Right forelimb (tissue), 1 donor: ENCODE measurements at places on chromosomes 13 and 19.

DNA sequence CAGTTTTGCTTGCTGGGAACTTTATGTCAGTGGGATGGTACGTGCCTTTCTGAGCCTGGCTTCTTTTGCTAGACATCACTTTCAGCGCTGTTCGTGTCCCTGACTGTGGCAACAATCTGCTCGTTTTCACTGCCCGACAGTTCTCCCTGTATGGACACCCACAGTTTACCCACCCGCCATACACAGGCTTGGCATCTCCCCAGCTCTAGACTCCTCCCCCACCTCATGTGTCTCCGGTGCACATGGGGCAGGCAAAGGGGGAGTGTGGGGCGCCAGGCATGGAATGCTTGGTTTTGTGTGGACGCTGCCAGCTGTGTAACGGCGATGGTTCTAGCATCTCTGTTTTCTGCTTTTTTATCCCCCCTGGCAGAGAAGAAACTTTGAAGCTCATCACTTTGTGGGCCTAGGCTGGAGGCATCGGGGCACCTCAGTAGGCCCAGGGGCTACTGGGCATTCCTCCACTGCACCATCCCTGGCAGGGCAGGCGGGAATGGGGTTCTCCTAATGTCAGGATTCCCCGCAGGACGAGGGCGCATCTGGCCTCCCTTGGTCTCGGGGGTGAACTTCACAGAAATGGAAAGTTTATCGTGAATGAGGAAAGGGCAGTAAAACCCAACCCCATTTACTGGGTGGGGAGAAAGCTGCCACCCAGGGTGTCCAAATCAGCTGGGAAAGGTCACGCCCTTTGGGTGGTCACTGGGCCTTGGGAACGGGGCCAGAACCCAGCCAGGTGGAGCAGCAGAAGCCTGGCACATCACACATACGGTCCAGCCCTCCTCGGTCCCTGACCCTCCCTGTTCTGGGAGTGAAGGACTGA, 60.8 kb downstream of the CEBPG start:
- peak; percentile 35 for DNase-seq

- no peak for DNase-seq
These were observed 5.2 kb upstream of the FUT6 start for GRCh38 chr19:5844456-5845433.

DNA sequence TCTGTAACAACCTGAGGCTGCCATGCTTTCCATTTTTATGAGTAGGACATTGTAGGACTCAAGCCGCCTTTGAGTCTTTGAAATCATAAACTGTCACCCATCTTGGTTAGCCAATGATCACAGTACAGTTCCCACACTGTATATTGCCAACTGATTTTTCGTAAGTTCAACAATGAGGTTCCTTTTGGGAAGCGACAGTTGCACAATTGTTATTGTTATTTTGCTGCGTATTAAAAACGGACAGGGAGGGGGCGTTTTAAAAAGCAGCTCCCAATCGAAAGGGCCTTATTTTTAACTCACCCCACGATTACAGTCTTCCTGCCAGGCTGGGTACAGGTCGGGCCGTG, 601 bp downstream of the SLC46A3 start:
- DNase-seq, result no peak

- DNase-seq, result no peak
These were observed 84.8 kb downstream of the STOML3 start for GRCh38 chr13:38905861-38906260.

GRCh38 chr13:66693656-66694055, 536.5 kb downstream of the PCDH9 start:
- DNase-seq, result no peak

DNA sequence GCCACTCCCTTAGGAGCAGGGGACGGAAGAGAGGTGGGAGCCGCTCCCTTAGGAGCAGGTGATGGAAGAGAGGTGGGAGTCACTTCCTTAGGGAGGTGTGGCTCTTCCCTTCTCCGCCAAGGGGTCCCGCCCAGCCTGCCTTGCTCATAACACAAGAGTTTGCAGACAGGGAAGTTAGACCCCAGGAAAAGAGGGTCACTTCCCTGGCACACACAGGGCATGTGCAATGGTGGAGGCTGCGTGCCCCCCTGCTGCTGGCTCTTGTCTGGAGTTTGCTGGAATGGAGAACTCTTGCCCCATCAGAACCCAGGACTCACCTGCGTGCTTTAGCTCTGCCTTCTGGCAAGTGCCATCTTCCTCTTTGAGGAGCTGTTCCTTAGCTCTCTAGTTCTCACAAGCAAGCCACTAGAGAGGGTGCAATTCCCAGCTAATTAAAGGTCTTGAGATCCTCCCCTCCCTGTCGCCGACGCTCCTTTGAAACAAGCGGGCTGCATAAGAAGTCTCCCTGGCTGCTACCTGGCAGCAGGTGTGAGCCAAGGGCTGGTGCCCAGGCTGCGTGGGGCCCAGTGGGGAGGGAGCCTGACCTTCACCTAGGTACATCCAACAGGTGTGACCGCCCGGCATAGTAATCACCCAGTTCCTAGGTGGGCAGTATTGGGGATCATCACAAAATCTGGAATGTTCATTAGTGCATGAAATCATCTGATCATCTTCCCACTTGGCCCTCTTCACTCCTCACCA, 281.6 kb downstream of the ZNF536 start:
- DNase-seq, result no peak

DNA sequence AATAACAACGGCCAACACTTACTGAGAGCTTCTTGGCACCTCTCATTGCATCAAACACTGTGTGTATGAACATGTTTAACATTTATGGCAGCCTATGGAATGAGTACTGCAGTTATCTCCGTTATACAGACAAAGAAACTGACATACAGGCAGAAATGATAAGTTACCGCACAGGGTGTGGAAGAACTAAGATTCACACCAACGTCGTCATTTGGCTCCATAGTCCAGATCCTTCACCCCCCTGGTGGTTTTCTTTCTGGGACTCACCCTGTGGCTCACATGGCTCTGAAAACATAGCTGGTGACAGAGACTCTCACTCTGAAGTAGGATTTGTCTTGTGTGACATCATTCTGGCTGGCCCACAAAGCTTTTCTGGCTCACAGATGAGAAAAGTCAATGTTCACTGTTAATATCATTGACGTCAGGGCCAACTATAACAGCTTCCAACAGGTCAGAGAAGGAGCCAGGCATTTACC, 230.1 kb downstream of the DLEU7 start:
- DNase-seq, result peak; percentile 54

- DNase-seq, result no peak
These were observed 12.5 kb downstream of the ZNF611 start for GRCh38 chr19:52722062-52723003.

DNA sequence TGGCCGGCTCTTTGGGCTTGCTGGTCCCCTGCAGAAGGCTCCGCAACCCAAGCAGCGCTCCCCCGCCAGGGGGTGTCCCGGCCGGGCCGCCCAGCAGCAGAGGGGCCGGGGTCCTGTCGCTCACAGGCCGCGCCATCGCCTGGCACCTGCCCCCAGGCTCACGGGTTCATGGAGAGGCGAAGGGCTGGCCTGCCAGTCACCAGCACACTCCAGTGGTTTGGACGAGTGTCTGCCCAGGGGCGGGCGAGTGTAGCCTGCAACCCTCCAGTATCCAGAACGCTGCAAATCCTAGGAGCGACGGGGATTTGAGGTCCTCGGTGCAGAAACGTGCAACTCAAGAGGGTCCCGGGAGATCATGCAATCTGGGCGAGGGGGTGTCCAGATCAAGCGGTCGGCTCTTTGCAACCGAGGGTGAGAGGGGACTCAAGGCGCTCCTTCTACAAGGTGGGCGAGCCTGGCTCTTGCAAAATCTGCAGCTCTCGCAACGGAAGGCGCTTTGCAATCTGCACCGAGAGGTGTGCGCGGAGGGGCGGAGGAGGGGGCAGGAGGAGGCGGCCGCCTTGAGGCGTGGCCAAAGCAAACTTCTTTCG, at the start of gene DBP:
Gene DBP (minus strand): TSS at position 521 of the 590 bp plus-strand sequence. CDS start 385 bp downstream, at position 136.
- DNase-seq, result no peak

GRCh38 chr13:46334035-46334822, 52.8 kb downstream of the RUBCNL start:
- no peak for DNase-seq

DNA sequence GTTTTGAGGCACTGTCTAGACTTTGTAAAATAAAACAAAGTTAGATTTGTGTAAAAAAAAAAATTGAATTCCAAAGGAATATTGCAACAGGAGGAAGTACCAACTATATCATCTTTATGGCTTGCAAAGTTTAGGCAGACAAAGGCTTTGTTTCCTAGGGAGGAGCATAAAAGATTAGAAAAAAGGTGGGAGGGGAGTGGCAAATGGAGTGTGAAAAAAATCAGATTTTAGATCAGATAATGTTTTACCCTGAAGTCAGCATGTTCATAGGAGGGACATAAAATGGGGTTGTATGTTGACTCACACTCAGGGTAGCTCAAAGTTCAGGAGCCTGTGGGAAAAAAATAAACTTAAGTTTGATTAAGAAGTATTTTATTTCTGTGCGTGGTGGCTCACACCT, 3.7 kb downstream of the ZNF85 start:
- DNase-seq, result no peak

DNA sequence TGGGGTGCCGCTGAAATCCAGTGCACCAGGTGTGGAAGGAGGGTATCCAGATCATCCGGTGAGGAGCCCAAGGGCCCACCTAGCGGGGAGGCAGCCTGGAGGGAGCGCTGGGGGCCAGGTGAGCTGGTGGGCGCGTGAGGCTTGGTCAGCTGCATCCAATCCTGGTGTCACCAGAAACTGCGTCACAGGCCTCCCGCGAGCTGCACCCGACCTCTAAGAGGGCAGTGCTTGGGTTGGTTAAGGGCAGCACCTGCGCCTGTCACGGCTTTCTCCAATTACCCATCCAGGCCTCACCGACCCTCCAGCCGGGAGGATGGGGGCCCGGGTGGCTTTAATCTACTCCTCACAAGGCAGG, 284 bp downstream of the RNF17 start:
- no peak for DNase-seq

- no peak for DNase-seq
These were observed 1.7 kb downstream of the GAPDHS start for GRCh38 chr19:35534803-35535480.

DNA sequence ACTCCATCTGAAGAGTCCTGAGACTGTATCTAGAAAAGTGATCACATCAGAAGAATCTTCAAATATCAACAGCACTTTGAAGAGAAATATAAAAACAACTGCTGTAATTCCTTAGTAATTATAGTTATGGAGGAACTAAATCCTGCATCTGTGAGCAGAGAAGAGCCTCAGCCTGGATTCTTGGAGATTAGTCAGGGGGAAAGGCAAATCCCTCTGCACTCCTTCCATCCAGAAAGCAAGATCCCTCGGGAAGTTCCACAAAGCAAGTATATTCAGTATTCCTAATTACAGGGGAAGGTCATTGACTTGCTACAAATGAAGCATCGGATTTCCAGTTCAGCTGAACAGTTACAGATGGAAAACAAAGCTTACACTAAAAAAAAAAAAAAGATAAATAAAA, 256.6 kb upstream of the IPO5 start:
- no peak for DNase-seq

DNA sequence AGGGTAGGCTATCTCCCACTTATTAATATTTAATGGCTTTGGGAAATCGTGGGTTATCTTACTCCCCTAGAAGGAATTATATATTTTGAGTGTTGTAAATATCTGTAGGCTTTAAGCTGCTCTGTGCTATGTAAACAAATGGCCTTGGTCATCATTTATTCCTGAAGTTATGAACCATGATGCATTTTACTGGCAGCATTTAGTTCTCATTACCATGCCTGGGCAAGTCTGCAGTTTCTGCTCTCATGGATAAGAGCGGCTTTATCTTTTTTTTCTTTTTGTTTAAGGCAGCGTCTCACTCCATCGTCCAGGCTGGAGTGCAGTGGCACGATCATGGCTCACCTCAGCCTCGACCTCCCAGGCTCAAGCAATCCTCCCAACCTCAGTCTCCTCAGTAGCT, 156.1 kb downstream of the IRS2 start:
- DNase-seq, result no peak

- no peak for DNase-seq
These were observed 508.6 kb upstream of the KLHL1 start for GRCh38 chr13:70616847-70617246.

DNA sequence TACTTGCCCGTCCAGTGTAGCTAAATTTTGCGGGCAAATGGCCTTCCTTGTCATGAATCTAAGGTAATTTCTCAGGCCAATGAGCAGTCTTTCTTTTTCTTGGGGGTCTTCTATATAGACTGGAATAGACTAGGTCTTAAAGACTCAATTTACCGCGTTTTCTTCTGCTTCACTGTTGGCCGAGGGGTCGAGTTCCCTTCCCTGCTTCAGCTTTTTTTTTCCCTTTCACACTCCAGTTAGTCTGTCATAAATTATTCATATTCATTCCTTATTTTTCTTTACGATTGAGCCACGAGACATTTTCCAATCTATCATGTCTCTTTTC, 276 bp downstream of the ALG11 start:
- no peak for DNase-seq

DNA sequence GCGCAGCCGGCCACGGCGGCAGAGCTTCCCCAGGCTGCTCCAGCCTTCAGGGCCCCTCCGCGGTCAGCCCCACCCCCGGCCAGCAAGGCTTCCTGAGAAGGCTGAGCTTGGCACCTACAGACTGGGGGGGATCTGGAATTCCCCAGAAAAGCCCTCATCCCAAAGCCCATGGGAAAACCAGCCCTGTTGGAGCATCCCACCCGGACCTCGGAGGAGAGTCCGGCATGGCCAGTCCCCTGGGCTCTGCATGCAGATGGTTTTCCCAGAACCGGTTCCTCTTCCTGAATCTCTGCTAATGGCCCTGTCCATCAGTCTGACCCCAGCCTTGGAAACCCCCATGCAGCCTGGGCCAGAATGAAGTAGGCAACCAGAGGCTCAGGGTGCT, 10.3 kb downstream of the RASA3 start:
- no peak for DNase-seq

- DNase-seq, result peak; percentile 83
These were observed 144.5 kb upstream of the ZNF536 start for GRCh38 chr19:30227661-30228112.

DNA sequence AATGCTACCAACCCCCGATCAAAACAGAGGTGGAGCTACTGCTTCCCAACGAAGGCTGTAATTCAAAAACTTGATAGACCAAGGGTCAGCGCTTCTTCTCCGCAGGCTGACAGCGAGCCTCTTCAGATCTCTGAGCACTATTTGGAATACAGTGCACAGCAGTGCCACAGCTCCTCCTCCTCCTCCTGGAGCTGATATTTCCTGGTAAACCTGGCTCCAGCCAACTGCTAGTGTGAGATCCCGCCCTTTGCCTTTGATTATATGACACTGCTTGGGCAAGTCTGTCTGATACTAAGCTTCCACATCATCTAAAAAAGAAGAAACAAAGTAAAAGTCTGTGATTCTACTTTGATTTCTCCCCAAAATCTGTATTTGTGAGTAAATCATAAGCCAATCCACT, 710.5 kb downstream of the DACH1 start:
- no peak for DNase-seq

DNA sequence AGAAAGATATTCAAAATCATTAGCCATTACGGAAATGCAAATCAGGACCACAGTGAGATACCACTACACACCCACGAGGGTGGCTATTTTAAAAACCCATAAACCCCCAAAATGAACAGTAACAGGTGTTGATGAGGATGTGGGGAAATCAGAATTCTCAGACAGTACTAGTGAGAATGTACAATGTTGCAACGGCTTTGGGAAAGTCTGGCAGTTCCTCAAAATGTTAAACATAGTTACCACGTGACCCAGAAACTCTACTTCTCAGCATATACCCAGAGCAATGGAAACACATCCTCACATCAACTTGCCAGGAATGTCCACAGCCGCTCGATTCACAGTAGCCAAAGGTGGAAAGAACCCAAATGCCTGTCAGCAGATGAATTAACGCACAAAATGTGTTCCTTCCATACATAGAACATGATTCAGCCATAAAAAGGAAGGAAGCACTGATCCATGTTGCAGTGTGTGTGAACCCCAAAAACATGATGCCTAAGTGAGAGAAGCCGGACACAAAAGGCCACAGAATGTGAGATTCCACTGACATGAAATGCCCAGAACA, 7.0 kb downstream of the PLVAP start:
- peak; percentile 42 for DNase-seq
